ENCODE measurements at places on chromosomes 12 and 14. TPM values are rescaled to one million over a fixed set of nuclear protein-coding genes. Genes with fewer than 3 reads are reported as not detected.

- no peak for DNase-seq
Observed at GRCh38 chr12:98238515-98239130, 276.8 kb upstream of the TMPO start.

The LRRC23 gene
- total RNA-seq = 21.0 TPM

GRCh38 chr14:23793532-23793931 is 157.4 kb downstream of the DHRS2 start:
- DNase-seq = no peak

DNA sequence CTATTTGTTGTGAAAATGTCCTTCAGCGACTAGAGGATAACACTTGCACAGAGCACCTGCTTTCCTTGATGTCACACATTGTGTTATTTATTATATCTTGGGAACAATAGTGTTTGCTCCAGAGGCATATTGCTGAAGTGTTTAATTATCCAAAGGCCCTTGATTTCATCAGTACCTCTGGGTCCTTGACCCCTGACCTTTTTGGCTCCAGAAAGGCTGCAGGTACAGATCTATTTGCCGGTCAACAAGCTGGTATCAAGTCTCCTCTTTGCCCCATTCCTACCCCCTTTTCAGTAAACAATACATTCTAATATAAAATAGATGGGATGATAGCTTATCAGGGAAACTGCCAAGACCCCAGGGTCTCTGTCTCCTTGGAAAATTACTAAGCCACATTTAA is 206.8 kb downstream of the DACT1 start:
- no peak for DNase-seq

- no peak for DNase-seq
Observed at GRCh38 chr12:128069359-128069997, 197.5 kb upstream of the TMEM132C start.

The PAPLN gene
- total RNA-seq = 52.1 TPM

DNA sequence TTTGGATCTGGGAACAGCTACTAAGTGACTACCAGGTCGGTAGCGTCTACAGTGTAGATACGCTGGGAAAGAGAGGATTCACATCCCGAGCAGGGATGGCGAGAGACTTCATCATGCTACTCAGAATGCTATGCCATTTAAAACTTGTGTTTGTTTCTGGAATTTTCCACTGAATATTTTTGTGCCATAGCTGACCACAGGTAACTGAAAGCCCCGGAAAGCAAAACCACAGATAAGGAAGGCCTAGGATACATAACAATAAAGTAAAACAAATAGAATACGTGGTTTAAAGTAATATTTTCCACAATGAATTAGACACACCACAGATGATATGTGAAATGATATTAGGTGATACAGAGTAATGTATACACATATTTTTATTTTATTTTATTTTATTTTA is 7.9 kb upstream of the HCAR1 start:
- no peak for DNase-seq

DNA sequence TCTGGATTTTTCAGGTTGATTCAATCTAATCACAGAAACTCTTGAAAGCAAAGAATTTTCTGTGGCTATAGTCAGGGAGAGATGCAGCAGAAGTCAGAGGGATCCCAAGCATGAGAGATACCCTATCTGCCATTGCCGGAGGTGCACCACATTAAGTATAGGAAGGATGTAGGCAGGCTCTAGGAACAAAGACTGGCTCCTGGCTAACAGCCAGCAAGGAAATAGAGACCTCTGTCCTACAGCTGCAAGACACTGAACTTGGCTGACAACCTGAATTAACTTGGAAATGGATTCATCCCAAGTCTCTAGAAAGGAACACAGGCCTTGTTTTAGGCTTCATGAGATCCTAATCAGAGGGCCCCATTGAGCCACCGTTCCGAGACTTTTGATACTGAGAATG is 364.9 kb upstream of the FLRT2 start:
- no peak for DNase-seq

GRCh38 chr12:95258151-95258550 is 40.5 kb downstream of the VEZT start:
- no peak for DNase-seq

- DNase-seq = no peak
Observed at GRCh38 chr12:47362126-47362705, 282.5 kb upstream of the AMIGO2 start.

All from sigmoid colon (tissue), 7 donors.